ENCODE measurements at places on chromosomes 16 and 17.

- DNase-seq, result no peak
Measured at GRCh38 chr17:61757168-61757567, 106.2 kb downstream of the BRIP1 start.

- no peak for DNase-seq
Measured at GRCh38 chr16:87765776-87766484, at the start of gene KLHDC4. Gene KLHDC4, minus strand, starts transcription at chr16:87765986. Its CDS starts 96 bp downstream, at chr16:87765890.

DNA sequence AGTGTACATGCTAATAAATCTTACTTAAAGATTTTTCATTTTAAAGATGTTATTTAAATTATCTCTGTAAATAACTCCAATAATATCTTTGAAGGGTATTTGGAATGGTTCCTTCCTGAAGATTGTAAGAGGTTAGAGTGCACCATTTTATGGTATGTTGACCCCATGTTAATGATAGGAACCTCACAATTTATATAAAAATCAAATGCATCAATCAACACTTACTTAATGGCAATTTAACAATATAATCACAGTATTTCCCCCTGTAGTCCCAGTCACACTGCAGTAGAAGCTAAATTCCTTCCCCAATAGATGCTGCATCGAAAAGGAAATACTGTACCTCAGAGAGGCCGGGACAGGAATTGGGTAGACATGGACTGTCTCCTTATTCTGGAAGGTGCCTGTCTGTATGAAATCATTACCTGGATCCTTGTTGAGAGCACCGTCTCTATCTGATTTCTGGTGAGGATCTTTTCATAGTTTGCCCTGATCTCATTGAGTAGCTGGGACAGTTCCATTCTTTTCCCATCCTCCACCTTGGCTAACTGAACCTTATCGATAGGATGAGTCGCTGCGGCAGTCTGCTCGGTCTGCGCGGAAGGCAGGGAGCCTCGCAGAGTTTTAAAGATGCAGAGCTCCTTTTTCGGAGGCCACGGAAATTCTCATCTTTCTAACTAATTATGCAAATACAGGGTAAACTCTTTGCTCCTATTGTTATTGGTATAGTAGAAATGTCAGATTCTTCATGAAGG is at the start of gene KRT222:
TSS of gene KRT222 (minus strand) at position 596 of the 752 bp plus-strand sequence. CDS start at position 518, 78 bp downstream.
- no peak for DNase-seq

- no peak for DNase-seq
Measured at GRCh38 chr16:3328643-3329042, 23.3 kb downstream of the ZNF75A start.

DNA sequence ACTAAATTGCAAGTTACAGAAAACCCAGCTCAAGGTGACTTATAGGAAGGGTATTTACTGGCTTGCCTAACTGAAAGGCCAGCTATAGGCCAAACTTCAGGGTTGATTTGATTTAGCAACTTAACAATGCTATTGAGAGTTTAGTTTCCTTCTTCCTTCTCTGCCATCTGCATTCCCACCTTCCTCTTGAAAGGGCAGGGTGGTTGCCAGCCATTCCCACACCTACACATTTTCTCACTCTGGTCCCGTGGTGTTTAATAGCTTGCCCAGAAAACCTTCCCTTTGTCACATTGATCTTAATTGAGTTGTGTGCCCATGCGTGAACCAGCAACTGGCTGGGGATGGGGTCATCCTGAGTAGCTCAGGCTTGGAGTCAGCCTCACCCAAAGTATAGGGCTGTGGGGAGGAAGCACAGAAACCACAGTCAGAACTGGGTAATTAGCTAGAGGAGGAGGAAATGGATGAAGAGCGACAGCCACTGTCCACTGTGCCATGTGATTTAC is 194.7 kb downstream of the SPECC1 start:
- no peak for DNase-seq

DNA sequence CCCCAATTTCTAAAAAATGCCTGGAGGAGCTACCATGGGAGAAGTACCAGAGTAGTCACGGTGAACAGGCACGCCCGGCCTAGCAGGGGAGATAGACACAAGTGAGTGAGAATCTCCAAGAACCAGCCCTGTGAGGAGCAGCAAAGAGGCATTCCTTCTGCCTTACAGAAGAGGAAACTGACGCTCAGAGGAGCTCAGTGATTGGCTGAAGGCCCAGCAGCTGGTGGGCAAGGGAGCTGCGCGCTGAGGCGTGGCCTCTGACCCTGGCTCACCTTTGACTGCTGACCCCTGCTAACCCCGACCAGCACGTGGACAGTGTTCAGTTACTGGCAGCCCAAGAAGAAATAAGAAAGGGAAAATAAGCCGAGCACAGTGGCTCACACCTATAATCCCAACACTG is 1.8 kb downstream of the C16orf96 start:
- DNase-seq, result no peak

- no peak for DNase-seq
Measured at GRCh38 chr16:26756633-26757032, 310.1 kb upstream of the C16orf82 start.

- DNase-seq, result no peak
Measured at GRCh38 chr16:68548947-68549346, 9.9 kb downstream of the ZFP90 start.

DNA sequence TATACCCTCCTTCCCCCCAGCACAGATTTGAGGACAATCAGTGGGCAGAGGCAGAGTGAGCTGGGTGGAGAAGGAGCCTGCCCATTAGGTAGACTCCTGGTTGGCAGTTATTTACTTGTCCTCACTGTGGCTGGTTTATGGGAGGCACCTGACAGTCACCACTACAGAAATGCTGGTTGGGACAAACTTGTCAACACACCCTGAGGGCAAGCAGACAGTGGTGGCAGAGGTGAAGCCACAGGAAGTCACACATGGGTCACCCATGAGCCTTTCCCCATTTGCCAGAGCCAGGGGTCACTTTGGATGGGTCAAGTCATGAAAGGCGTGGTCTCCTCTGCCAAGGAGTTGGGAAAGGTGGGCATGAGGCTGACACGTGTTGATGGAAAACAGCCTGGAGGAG is 6.4 kb downstream of the SCNN1G start:
- no peak for DNase-seq

- no peak for DNase-seq
Measured at GRCh38 chr17:77353684-77354419, 213.1 kb downstream of the SEC14L1 start.

- no peak for DNase-seq
Measured at GRCh38 chr16:59527206-59527997, 793.3 kb upstream of the GOT2 start.

GRCh38 chr17:53321651-53322050 is 501.1 kb upstream of the KIF2B start:
- DNase-seq, result no peak

DNA sequence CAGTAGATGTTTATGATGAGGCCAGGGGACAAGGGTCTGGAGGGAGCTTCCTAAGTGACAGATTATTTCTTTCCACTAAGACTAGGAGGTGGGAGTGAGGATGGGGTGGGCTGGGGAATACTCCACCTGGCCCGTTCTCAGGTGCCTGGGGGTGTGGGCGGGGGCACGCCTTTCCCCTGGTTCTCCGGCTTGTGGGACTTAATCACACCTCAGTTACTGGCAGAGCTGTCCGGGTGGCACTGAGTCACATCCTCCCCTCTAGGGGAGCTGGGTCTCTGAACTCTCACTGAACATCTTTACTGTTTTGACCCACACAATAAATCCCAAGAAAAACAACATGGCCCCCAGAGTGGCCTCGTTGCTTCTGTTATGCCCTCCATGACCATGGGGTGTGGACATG is 332.8 kb downstream of the MAF start:
- no peak for DNase-seq

GRCh38 chr16:58025351-58026138 is at the start of gene MMP15:
Gene MMP15, plus strand, starts transcription at chr16:58025754. Its CDS starts 597 bp downstream, at chr16:58026351.
- peak; percentile 16 for DNase-seq

DNA sequence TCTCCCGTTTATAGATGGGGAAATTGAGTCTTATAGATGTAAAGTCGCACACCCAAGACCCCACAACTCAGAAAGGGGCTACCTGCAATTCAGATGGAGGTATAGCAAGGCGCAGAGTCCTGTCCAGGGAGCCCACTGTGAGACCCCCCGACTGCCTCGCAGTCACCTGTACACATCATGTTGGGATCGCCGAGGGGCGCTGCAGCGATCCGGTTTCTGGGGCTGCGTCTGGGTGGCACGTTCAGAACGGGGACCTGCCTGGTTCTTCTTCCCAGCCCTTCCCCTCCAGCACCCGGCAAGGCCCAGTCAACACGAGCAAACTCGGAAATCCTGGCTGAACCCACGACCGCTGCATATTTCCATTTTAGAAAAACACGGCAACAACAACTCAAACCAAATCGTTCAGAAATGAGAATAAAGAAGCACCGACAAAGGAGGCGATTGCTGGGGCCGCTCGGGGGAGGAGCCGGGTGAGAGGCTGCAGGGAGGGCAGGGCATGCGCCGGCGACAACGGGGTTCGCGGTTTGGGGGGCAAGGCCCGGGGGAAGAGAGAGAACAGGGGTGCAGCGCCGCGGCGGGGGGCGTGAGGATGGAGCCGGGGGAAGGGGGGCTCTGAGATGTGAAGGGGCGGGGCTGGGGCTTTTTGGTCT is 643 bp downstream of the HSDL1 start:
- DNase-seq, result no peak
